ENCODE measurements at places on chromosomes 5 and 9.

- DNase-seq = no peak
Measured at GRCh38 chr5:149376104-149376503, 3.0 kb downstream of the IL17B start.

DNA sequence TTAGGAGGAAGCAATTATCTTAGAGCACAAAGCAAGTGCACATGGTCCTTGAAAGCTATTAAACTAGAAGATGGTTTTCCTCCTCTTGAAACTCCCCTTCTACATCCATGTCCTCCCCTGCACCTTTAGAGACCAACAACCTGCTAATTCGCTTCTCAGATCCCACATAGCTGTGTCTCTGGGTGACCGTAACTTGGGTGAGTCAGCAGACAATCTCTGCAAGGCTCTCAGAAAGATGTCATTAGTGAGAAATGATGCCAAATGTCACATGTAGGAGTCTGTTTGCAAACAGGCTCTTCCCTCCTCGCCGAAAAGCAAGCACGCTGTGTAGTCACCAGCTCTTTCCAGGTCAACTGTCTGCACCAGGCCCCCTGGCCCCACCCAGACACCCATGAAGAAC lies 291.8 kb downstream of the SLIT3 start:
- DNase-seq = no peak

- peak; percentile 34 for DNase-seq
Measured at GRCh38 chr9:76082057-76082456, 191.6 kb downstream of the PCSK5 start.

DNA sequence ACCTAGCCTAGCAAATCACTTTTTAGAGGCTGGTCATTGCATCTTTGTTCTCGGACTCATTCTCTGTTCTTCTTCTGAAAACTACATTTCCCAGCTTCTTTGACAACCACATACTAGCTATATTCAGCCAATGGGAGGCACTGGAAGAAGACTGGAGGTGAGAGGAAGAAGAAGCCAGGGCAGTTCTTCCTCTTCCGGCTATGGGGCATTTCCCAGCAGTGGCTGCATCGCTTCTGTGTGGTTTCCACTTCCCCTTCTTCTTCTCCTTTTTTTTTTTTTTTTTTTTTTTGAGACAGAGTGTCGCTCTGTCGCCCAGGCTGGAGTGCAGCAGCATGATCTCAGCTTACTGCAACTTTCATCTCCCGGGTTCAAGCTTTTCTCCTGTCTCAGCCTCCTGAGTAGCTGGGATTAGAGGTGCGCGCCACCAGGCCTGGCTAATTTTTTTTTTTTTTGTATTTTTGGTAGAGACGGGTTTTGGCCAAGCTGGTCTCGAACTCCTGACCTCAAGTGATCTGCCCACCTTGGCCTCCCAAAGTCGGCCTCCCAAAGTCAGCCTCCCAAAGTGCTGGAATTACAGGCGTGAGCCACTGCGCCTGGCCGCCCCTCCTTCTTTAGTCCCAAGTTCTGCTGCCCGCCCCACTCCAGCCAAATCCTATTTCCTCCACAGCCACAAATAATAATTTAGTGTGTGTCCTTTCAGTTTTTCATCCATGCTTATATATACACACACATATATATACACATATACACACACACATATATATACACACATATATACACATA lies 6.9 kb upstream of the UBAP1 start:
- DNase-seq = no peak

GRCh38 chr9:73683862-73684591 lies 532.4 kb downstream of the ANXA1 start:
- no peak for DNase-seq

Data from hindlimb muscle (tissue), 1 donor.